ENCODE measurements at places on chromosomes 2 and 18.
A peak's percentile ranks its signal among the peaks of the same experiment; 100 is the strongest.

DNA sequence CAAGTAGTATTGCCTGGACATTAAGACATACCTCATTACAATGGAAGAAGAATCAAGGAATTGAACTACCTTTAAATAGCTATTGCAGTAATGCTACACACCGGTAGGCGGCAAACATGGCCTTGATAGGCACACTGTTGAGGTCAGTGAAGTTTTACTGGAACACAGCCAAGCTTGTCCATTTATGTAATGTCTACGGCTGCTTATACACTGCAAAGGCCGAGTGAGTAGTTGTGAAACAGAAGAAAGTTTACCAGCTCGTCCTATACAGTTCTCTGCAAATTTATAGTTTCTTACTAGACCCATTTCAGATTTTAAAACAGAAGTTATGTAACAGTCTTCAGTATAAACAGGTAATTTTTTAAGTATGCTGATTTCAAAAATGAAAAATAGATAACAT is 38.8 kb downstream of the PPP4R1 start:
- no peak for DNase-seq

GRCh38 chr18:62609764-62610163 is 86.9 kb downstream of the ZCCHC2 start:
- no peak for DNase-seq

DNA sequence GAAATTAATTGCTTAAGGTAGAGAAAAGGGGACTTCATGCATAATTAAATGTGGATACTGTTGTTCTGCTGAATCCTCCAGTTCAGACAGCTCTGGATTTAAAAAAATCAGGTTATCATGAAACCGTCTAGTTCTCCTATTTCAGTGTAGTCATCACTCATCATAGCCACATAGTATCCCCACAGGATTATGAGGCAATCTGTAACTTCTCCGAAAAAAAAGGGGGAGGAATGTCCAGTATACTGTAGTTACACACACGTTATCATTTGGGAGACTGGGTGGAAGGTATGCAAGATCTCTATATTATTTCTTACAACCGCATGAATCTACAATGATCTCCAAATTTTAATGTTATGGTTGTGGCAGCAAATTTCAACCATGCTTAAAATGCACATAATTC is 114.0 kb downstream of the HIBCH start:
- no peak for DNase-seq

DNA sequence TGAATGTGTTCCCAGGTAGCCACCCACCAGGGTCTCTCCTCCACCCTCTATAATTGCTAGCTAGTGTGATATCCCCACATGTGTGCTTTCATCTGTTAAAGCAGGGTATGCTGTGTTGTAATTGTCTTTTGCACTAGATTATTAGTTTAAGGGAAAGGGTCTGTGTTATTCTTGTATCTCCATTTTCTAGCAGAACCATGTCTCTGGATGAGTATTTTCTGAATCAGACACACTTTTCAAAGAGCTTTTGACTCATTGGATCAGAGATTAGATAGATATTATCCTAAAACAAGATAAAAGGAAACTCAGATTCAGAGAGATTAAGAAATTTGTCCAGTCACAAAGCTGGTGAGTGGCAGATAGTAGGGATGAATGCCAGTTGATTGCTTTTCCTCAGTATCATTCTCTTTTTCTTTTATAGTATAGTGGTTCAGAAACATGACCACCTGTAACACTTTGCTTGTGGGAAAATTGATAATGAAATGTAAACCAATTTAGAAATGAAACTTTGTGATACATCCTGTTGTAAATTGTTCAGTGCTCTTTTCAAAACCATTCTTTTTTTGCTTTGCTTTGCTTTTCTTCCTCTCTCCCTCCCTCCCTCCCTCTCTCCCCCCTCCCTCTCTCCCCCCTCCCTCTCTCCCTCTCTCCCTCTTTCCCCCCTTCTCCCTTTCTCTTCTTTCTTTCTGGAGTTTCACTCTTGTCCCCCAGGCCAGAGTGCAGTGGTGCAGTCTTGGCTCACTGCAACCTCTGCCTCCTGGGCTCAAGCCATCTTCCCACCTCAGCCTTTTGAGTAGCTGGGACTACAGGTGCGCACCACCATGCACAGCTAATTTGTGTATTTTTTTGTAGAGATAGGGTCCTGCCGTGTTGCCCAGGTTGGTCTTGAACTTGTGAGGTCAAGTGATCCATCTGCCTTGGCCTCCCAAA is 7.4 kb downstream of the MIB1 start:
- no peak for DNase-seq

- DNase-seq: no peak
Observed at GRCh38 chr2:170740660-170741059, 25.5 kb downstream of the SP5 start.

- no peak for DNase-seq
Observed at GRCh38 chr2:153145470-153145978, 333.0 kb downstream of the RPRM start.

GRCh38 chr2:190908532-190908931 is 27.9 kb downstream of the GLS start:
- no peak for DNase-seq

DNA sequence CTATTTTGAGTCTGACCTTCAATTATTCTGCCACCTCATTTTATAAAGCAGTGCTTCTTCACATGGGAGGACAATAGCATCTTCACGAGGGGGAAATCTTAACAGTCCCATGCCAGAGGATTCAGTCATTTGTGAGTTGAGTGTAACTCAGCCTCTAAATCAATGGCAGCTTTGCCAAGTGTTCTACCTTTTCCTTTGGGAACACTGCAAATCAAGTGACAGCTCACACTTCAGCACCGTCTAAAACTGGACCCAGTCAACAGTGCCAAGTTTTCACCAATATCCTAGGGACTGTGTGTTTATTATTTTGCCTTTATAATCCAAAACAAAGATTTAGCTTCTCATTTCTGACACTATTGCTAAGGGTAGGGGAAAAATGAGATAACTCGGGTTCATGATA is 133.6 kb downstream of the FIGN start:
- DNase-seq: no peak

DNA sequence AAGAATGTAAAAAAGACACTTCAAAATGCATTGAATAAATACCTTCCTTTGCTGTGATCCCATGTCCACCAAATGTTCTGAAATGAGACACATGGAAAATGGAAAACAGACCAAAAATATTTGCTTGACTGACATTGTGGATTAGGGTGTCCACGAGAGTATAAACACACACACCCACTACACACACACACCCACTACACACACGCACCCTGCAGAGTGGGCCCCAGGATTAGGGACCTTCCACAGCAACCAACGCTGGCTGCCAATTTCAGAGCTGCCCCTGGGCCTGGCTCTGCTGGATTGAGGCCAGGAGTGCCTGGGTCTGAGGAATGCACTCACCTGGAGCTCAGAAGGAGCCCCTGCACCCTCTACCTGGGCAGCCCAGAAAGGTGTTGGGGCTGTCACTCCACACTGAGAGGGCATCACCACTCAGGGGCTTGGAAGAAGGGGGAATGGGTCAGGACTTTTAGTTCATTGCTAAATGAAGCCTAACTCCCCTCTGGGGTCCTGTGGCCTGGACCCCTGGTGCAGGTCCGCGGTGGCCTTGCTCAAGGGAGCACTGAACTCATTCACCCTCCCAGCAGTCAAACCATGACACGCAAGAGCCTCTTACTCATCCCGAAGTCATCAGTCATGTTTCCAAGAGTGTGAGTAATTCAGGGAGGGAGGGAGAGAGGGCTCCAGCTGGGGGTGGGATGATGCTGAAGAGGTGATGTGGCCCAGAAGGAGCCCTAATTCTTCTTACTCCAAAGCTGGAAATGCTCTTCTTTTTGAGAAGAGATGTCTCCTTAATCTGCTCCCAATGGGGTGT is 50.2 kb upstream of the PLB1 start:
- peak; percentile 44 for DNase-seq

GRCh38 chr2:193883820-193884219 is 1689.1 kb upstream of the TMEFF2 start:
- DNase-seq: no peak

GRCh38 chr2:234388591-234388990 is 108.3 kb downstream of the ARL4C start:
- no peak for DNase-seq

GRCh38 chr18:28045880-28046279 is 131.1 kb downstream of the CDH2 start:
- no peak for DNase-seq

DNA sequence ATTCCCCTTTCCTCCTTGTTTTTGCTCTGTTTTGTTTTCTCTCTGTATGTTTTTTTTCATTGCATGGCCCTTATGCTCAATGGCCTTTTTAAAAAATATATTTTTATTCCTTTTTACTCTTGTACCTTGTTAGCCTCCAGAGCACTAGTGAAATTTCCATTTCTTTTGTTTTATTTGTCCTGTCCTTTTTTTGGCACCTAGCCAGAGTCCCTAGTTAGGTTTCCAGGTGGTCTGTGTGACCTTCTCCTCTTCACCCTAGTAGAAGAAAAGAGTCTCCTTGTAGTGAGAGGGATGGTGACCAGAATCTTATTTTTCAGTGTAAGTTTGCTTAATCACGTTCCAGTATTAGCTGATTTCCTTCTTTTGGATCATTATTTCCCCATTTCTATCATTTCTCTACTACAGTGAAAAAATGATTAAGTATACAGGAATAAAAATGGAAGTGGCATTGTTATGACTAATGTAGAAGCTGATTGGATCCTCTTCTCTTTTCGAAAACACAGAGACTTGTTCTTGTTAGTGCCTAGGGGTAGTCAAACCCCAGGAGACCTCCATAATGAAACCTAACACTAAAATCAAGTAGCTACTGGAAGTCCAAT is 65.9 kb downstream of the NBEAL1 start:
- no peak for DNase-seq

GRCh38 chr2:85920810-85921545 is 32.2 kb upstream of the ST3GAL5 start:
- no peak for DNase-seq

DNA sequence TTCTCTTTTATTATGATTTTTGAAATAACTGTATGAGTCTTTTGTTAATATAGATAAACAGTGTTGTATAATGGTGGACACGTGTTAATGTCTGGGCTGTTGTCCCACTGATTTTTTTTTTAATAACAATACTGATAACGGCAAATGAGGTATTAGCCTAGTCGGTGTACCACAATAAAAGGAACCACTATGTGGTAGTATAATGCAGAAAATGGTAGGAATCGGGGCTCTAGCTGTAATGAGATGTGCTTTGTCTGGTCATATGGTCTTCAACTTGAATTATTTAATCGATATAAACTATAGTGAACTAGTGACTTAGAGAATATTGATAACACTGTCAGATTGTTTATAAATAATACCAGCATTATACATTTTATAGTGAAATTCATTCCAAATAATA is 517.9 kb upstream of the SPHKAP start:
- no peak for DNase-seq

- no peak for DNase-seq
Observed at GRCh38 chr2:98301469-98301868, 44.8 kb upstream of the CNGA3 start.

DNA sequence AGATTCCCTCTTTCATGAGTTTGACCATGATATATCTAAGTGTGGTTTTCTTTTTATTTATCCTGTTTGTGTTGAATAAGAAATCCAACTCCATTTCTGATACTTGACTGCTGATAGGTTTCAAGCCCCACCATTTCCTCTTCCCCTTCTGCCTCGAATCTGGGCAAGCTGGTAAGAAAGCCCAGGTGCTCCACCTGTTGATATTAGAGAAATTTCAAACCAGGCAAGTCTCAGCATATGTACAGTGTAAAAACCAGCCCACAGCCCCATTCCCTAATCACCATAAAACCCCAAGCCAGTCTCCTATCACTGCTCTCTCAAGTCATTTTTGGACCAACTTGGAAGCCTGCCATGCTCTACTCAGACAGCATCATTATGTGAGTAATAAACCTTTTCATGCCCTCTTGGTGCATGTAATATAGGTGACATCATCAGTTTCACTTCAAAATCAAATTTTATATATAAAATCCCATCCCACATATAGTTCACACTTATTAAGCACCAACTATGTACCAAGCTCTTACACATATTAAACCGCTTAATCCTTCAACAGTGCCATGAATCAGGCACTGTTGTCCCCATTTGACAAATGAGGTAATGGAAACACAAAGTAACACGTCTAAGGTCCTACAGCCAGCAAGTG is 46.6 kb downstream of the SMAD2 start:
- DNase-seq: peak; percentile 5

DNA sequence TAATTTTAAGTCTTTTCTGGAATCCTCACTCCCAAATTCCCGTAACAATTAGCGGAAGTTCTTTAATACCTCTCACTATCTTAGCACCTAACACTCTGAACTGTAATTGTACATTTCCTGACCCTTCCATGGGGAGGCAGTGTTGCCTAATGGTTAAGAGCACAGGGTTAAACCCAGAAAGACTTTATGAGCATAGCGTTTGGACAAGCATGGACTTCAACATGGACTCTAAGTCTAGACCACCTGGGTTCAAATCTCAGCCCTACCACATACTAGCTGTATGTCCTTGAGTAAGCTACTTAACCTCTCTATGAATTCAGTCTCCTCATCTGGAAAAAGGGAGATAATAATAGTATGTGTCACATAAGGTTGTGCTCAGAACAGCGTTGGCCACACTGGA is 13.0 kb downstream of the ANTXR1 start:
- DNase-seq: no peak

DNA sequence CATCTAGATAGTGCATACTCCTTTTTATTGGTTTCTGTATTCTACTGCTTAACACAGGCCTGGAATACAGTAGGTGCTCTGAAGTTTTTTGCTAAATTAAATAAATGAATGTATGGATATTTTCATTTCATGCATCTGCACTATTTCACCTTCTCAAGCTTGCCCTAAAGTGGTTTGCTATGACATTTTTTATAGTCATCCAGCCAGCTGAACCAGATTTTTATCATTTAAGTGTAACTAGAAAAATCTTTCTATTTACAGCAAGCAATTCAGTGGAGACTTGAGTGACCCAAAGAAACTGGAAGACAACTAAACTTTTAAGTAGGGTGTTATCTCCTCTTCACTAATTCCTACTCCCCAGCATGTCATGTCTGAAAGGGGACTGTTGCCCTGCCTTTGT is 354.9 kb downstream of the OSR1 start:
- DNase-seq: no peak

DNA sequence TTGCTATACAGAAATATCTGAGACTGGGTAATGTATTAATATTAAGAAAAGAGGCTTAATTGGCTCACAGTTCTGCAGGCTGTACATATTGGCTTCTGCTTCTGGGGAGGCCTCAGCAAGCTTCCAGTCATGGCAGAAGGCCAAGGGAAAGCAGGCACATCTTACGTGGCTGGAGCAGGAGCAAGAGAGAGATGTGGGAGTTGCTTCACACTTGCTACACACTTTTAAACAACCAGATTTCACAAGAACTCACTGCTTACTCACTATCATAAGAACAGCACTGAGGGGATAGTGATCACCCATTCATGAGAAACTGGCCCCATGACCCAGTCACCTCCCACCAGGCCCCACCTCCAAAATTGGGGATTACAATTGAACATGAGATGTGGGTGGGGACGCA is 50.6 kb downstream of the MAPRE2 start:
- no peak for DNase-seq

DNA sequence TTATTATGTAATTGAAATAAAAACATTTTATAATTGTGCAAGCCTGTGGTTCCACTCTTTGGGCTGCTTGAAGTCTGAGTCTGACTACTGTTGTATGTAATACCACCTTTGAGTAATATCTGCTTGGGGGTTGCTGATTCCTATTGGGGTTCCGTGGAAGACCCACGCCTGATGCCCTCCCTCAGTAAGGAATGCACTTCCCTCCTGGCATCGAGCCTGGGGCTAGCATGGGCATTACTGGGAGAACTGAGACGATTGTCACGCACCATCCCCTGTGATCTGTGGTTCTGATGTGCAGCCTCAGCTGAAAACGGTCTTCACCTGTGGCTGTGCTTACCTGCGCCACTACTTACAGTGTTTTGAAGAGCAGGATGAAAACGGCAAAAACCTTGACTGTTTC is 32.7 kb upstream of the RBM44 start:
- DNase-seq: no peak
